ENCODE measurements at places on chromosomes 2 and 18.

DNA sequence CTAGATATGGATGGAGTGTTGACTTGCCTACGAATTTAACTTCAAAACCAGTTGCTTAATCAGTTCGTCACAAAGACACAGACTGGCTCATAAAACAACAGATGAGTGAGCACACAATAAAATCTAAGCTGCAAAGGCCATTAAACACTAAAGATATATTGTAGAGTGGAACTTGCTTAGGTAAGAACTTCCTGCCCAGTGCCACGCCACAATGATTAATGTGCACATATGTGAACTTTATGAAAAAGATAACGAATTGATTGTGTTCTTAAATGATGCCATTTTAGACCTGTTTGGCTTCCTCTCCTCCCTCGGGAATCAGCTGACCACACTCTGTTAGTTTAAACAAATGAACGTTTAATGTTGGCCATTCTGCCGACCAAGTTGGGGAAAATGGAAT, 2031.3 kb upstream of the CELF4 start:
- DNase-seq, result no peak

DNA sequence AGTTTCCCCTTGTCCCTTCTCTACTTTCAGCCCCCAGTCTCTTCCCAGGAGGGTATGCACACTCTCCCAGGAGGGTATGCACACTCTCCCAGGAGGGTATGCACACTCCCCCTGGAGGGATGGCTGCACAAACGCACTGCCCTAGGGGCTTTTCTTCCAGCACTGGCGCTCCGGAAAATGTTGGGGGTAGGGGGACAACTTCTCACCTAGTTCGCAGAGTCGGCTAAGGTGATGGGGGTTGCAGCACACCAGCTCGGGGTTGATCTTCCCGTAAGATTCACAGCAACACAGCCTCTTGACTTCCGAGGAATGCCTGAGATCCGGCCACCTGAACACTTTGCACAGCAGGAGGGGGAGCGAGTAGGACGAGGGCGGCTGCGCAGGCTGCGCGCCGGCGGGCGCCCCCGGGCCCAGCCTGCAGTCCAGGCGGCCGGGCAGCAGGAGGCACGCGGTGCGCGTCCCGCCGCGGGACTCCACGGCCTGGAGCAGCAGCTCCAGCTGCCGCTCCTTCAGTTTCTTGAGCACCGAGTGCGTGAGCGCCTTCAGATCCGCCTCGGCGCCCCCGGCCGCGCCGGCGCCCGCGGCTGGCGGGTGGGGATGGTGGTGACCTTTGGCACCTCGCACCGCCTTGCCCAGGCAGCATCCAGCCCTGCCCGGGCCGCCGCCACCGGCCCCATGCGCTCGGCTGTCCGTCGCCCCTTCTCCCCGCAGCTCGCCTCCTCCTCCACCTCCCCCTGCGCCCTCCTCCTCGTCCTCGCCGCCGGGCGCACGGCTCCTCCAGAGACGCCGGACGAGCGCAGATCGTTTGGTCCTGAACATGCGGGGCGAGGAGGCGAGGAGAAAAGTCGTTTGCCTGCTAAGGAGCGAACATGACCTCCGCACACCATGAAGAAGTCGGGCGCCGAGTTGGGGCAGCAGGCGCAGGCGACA, 894 bp downstream of the SMAD7 start:
- DNase-seq, result peak; percentile 65

GRCh38 chr2:71721362-71721665, 268.0 kb downstream of the DYSF start:
- DNase-seq, result no peak

DNA sequence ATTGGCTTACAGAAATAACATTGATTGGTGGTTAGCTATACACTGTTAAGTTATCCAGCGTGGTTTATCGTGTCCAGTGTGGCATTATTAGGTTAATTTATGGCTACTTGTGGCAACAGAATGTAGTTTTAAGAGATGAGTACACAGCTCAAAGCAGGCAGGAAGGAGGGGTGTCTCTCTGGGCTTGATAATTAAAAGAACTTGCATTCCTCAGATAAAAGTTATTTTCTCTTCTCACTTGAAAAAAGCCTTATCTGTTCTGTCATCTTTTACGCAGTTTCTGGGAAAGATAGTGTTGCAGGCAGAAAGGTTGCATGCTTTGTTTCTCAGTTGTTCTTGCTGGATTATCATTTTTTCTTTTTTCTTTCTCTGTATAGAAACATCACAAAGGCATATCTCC, 154.4 kb upstream of the COL3A1 start:
- no peak for DNase-seq

GRCh38 chr2:128742467-128742866, 423.8 kb upstream of the HS6ST1 start:
- DNase-seq, result no peak

- DNase-seq, result no peak
These were observed 68.7 kb upstream of the ALK start for GRCh38 chr2:29990129-29990528.

GRCh38 chr2:179239195-179239594, 25.4 kb downstream of the SESTD1 start:
- no peak for DNase-seq

- peak; percentile 10 for DNase-seq
These were observed 220.4 kb downstream of the ZNF516 start for GRCh38 chr18:76274468-76275289.

- DNase-seq, result no peak
These were observed 86.7 kb downstream of the USP40 start for GRCh38 chr2:233479616-233480489.

Data from HAP-1 (cell line).